Ovary (tissue), 10 donors: ENCODE measurements at places on chromosomes 2 and 18. TPM values are rescaled to one million over a fixed set of nuclear protein-coding genes. Genes with fewer than 3 reads are reported as not detected.

Gene FAM110C
- total RNA-seq: 11.4 TPM

Gene LONRF2
- total RNA-seq: 29.5 TPM

Gene GRB14
- total RNA-seq: 33.6 TPM

Gene CFAP65
- not detected for total RNA-seq

Gene TMEM87B
- total RNA-seq: 23.8 TPM

Gene CXCR4
- total RNA-seq: 5.1 TPM

Gene LINC00305
- not detected for total RNA-seq

Gene DUSP28
- total RNA-seq: 9.9 TPM

Gene MSH2
- total RNA-seq: 8.8 TPM

Gene TAF4B
- total RNA-seq: 9.4 TPM

Gene RPRM
- 17.3 TPM for total RNA-seq

Gene SLC38A11
- not detected for total RNA-seq

Gene MXD1
- total RNA-seq: 5.8 TPM

Gene LAMA1
- total RNA-seq: 5.4 TPM

Gene FKBP1B
- total RNA-seq: 5.7 TPM

Gene PCBP1
- 302 TPM for total RNA-seq

Gene CD8B2
- not detected for total RNA-seq

Gene TLK1
- total RNA-seq: 61.7 TPM

Gene KCNK3
- 1.9 TPM for total RNA-seq

Gene CFAP221
- 2.4 TPM for total RNA-seq

Gene AGPS
- 25.4 TPM for total RNA-seq

Gene GLI2
- 39.1 TPM for total RNA-seq

Gene GNAL
- total RNA-seq: 5.5 TPM

Gene TMEM247
- total RNA-seq: not detected

Gene C2orf66
- 0.20 TPM for total RNA-seq

Gene POMC
- 1.4 TPM for total RNA-seq
